ENCODE measurements at places on chromosomes 12 and 14.
A peak's percentile ranks its signal among the peaks of the same experiment; 100 is the strongest.

- DNase-seq, result no peak
Observed at GRCh38 chr12:45720069-45720468, 9.4 kb upstream of the ARID2 start.

- no peak for DNase-seq
Observed at GRCh38 chr14:61644834-61645233, 50.5 kb upstream of the HIF1A start.

GRCh38 chr14:91511043-91511383 lies 903 bp upstream of the PPP4R3A start:
- no peak for DNase-seq

- no peak for DNase-seq
Observed at GRCh38 chr14:55749946-55750345, 169.9 kb downstream of the KTN1 start.

DNA sequence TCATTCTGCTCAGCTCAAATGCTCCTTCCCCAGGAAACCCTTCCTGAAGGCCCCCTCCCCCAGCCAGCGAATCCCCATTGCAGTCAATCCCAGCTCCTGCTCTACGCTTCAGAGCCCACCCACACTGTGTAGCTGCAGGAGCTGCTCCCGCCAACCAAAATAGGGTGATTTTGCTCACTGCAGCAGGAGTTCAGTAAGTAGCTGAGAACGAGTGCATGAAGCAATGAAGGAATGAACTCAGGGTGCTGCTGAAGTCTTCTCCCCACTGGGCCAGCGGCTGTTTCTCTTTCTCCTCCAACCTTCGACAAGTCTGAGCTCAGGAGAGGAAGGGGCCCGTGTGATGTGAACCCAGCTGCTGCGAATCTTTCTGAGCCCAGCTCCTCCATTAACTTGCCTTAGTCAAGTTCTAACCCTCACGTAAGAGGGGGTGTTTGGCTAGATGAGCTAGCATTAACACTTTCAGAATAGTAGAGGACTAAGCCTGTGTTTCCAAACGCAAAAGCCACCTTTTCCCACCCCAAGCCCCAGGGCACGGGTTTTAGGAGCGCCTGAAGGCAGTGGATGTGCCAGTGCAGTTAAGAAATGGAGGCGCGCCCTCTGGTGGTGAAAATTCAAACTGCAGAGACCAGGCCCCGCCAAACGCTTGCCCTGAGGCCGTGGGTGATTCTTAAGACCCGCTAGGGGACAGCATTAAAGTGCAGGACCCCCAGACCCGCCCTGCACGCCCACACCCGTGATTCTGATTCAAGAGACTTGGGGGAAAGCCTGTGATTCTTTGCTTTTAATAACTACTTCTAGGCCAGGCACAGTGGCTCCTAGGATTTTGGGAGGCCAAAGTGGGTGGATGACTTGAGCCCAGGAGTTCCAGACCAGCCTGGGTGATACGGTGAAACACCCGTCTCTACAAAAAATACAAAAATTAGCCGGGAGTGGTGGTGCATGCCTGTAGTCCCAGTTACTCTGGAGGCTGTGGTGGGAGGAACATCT lies 11.9 kb upstream of the SERPINA4 start:
- peak; percentile 95 for DNase-seq

DNA sequence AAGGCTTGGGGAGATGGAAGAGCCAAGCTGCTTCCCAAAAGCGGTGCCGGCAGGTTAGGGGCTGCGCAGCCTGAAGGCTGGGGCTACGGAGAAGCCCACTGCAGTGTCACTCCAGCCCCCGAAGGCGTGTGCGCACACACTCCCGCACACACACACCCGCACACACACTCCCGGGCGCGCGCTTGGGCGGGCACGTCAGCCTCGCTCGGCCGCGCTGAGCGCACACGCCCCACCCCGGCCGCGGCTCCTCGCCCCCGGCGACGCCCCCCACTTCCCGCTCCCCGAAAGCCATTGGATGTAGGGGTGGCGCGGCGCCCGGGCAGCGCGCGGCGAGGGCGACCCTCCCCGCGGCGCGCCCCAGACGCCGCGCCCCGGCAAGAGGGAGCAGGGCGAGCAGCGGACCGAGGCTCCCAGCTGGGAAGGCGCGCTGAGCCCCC lies at the start of gene KCNK10:
KCNK10 (minus strand) TSS at position 184 of the 437 bp plus-strand sequence. CDS start 471 bp downstream, outside the sequence.
- DNase-seq, result no peak

- DNase-seq, result peak; percentile 81
Observed at GRCh38 chr14:59190372-59190771, 1.9 kb downstream of the DAAM1 start.

GRCh38 chr12:124109760-124110159 lies 136.7 kb downstream of the ZNF664 start:
- DNase-seq, result peak; percentile 85

GRCh38 chr12:109330282-109331230 lies 17.1 kb upstream of the MYO1H start:
- DNase-seq, result no peak

DNA sequence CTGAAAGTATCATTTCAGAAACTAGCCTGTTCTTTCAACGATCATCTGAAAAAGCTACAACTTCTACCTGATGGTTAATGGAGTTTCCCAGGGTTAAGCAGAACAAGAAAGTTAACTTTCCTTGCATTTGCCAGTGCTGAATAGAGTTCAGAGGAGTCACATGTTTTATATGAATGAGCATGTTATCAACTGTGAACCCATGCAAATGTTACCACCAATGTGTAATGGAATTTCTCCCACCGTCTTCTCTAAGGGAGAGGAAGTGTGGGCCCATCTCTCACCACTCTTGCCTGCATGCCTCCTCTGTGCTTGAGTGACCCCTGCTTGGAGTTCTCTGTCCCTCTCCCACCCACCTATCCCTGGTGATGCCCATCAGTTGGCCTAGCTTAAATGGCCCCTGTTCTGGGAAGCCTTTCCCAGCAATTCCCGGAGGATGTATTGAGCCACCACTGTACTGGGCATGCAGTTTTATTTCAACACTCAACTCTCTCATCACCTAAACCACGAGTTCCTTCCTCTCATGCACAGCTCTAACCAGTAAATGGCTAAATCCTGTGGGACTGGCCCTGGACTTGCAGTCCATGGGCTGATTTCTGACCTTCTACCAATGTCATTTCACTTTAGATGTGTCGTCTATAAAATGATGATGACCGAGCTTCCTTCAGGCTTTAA lies 159.8 kb downstream of the RPAP3 start:
- DNase-seq, result no peak

Data from endodermal cell (in vitro differentiated cells).